Activated gamma-delta T cell treated with Interleukin-2 at 50 U/mL for 16 hours (primary cell): ENCODE measurements at places on chromosomes 5 and 9.

- DNase-seq, result no peak
Observed at GRCh38 chr5:109945097-109945678, 255.5 kb downstream of the MAN2A1 start.

GRCh38 chr9:18111146-18111545, 362.8 kb upstream of the ADAMTSL1 start:
- no peak for DNase-seq

- DNase-seq, result no peak
Observed at GRCh38 chr5:113167985-113168384, 191.4 kb downstream of the DCP2 start.

DNA sequence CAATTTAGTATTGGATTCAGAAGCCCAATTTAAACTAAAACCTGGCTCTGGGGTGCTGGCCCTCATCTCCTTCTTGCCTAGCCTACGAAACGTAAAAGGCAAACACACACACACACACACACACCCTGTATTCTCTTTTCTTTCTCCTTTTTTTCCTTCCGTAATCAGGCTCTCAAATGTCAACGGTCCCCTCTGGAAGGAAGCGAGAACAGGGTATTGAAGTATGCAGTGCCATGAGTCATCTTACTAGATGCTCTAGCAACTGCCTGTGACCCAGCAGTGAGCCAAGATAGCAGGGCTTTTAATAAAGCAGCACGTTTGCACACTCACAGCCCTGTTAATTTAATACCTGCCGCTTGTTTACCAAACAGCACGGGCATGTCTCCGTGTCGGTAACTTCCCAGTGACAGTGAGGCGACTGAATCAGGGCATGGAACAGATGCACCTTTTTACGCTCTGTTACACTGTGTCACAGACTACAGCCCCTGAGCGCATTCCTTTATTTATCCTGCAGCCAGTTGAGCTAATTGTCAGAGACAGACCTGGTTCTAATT, 243.8 kb downstream of the BNC2 start:
- no peak for DNase-seq

DNA sequence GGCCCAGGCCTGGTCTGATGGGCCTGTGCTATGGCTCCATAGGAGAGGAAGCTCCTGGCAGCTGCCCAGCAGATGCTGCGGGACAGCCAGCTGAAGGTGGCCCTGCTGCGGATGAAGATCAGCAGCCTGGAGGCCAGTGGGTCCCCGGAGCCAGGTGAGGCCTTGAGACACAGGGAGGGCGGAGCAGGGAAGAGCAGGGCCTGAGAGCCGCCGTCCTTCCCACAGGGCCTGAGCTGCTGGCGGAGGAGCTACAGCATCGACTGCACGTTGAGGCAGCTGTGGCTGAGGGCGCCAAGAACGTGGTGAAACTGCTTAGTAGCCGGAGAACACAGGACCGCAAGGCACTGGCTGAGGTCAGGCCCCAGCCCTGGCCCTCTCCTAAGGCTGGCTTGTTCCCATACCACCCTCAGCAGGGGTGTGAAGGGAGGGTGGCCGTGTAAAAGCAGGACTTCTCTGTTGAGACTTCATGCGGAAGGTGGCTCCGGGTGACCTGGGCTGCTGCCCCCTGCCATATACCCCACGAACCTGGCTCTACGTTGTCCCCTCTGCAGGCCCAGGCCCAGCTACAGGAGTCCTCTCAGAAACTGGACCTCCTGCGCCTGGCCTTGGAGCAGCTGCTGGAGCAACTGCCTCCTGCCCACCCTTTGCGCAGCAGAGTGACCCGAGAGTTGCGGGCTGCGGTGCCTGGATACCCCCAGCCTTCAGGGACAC, 4.5 kb downstream of the PKN3 start:
- DNase-seq, result no peak

DNA sequence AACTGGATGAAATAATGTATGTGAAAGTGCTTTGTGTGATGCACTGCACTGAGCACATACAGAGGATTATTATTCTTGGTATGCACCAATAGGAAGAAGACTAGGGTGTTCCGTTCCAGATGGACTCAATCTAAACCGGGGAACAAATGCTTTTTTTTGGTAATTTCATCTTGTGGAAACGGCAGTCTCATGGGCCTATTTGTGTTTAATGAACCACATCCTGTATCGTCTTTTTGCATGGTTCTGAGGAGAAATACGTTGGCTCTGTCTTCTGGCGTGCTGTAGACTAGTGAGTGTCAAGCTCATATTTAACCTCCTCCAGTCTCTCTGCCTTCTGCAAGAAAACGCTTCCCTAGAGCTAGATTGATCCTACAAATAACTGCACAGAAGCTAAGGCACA, 30.0 kb downstream of the TRIM32 start:
- no peak for DNase-seq

- DNase-seq, result no peak
Observed at GRCh38 chr5:145983446-145983845, 47.1 kb downstream of the SH3RF2 start.

DNA sequence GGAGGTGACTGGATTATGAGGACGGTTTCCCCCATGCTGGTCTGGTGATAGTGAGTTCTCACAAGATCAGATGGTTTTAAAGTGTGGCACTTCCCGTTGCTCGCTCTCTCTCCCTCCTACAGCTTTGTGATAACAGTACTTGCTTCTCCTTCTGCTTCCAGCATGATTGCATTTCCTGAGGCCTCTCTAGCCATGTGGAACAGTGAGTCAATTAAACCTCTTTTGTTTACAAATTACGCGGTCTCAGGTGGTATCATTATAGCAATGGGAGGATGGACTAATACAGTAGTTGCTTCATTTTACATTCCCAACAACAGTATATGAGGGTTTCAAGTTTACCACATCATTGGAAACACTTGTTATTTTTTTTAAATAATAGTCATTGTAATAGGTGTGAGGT, 937.3 kb upstream of the ARRDC3 start:
- no peak for DNase-seq

DNA sequence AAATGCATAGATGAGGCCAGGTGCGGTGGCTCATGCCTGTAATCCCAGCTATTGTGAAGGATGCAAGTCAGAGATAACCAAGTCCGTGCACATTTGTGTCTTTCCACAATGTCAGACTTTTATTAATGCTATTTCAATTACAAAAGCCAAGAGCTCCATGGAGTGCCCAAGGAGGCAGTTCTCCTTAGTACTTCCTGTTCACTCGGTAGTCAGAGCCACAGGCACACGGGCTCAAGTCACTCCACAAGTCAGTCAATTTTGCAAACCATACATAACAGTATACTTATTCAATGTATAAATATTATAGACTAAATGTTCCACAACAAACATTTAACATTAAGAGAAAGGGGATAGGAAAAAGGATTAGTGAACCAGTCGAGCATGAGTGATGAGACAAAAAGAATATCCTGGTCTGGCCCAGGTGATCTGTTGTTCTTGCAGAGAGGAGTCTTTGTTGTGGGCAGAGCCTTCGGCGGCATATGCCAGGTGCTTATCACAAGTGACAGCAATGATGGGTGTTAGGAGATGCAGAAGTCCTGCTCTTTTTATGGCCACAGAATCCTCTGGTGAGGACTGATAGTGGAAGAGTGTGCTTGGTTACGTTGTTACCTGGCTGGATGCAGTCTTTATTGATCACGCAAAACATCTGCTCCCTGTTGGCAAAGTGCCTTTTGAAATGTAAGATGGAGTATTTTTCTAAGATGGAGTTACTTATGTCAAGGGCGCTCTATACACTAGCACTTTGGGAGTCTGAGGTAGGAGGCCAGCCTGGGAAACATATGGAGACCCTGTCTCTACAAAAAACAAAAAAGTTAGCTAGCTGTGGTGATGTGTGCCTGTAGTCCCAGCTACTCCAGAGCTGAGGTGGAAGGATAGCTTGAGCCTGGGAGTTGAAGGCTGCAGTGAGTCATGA, 167.0 kb upstream of the FBXL17 start:
- DNase-seq, result no peak
